GM23248 (cell line): ENCODE measurements at places on chromosomes 2 and 18. TPM values are rescaled to one million over a fixed set of nuclear protein-coding genes. Genes with fewer than 3 reads are reported as not detected.

TRAF3IP1 gene
- total RNA-seq: 7.2 and 9.5 TPM in 2 replicates

DNA sequence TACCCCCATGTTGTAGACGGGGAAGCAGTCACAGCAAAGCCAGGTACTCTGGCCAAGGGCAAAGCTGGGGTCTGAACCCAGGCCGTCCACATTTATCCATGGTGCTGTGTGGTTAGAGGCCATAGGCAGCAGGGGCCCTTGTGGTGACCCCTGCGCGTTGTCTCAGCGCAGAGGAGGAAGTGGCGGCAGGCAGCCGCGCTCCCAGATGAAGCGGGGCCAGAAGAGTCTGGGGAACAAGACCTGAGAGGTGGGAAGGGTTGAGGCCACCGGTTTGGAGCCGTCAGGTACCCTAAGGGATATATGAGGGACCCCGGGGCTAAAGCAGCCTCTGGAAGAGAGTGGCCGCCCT lies 770 bp downstream of the ZNF396 start:
- DNase-seq: no peak

GRCh38 chr18:59660786-59661743 lies 36.2 kb downstream of the CCBE1 start:
- peak; percentile 49 for DNase-seq

C2orf72 gene
- 0.11 TPM in 1 of 2 replicates, not detected in the other for total RNA-seq

CCDC148 gene
- total RNA-seq: 0.13 and 0.86 TPM in 2 replicates

SLC5A7 gene
- not detected in 2 replicates for total RNA-seq

- no peak for DNase-seq
Observed at GRCh38 chr2:59029058-59029457, 787.9 kb upstream of the FANCL start.

SERPINB13 gene
- total RNA-seq: not detected in 2 replicates

DNA sequence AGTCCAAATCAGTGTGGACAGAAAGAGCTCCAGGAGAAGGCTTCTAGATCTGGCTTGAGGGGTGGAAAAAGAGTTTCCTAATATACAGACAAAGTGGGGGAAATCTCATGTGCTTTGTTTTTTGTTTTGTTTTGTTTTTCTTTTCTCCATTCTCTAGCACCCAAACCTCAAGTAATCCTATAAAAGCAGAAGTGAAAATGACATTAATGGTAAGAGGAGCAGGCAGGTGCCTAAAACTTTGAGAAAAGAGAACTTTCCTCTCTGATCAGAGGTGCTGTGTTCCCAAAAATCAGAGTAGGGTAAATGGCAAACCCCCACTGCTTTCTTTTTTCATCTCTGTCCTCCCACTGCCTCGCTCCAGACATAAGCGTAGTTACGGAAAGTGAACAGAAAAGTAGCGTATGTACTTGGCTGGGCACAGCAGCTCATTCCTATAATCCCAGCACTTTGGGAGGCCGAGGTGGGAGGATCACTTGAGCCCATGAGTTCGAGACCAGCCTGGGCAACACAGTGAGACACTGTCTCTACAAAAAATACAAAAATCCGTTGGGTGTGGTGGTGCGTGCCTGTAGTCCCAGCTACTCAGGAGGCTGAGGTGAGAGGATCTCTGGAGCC lies 77.8 kb downstream of the FAM161A start:
- no peak for DNase-seq
